ENCODE measurements at places on chromosomes 7 and 10.

DNA sequence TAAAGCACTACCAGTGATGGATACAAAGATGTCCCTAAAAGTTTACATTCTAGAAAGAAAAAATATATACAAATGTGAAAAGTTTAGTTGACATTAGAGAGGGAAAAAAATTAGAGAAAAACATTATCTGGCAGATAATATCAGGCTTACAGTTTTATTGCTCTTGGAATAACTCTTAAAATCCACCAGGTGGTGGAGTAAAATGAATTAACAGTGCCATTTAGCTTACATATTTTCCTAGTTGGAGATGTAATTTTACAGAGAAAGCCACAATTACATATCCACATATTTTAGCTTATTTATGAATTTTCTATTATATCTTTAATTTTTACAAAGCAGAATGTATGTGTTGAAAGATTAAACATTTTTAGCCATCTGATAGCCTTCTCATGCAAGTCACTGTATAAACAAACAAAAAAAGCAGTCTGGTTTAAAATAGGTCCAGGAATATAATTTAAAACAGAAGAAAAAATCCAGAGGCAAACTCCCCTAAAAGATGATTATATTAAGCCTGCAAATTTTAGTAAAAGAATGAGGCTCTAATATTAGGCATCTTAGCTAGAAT is 6.5 kb downstream of the CABCOCO1 start:
- DNase-seq: no peak

- DNase-seq: no peak
Measured at GRCh38 chr10:8568401-8568800, 513.9 kb downstream of the GATA3 start.

DNA sequence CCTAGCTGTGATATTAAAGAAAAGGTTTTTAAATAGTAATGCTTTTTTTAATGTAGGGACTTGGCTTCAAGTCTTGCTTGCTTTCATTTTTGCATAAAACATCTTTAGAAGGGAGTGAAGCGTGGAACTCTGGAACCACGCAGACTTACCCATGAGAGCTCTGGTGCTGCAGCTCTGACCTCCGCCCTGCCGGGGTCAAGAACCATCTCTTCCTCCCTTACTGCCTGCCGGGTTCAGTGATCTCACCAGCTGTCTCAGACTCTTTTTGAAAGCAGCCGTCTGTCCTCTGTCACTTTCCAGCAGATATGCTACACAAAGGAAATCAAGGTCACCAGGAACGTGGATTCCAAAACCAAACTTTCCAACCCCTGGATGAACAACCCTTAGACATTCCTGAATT is 353.8 kb downstream of the GPR37 start:
- DNase-seq: no peak

DNA sequence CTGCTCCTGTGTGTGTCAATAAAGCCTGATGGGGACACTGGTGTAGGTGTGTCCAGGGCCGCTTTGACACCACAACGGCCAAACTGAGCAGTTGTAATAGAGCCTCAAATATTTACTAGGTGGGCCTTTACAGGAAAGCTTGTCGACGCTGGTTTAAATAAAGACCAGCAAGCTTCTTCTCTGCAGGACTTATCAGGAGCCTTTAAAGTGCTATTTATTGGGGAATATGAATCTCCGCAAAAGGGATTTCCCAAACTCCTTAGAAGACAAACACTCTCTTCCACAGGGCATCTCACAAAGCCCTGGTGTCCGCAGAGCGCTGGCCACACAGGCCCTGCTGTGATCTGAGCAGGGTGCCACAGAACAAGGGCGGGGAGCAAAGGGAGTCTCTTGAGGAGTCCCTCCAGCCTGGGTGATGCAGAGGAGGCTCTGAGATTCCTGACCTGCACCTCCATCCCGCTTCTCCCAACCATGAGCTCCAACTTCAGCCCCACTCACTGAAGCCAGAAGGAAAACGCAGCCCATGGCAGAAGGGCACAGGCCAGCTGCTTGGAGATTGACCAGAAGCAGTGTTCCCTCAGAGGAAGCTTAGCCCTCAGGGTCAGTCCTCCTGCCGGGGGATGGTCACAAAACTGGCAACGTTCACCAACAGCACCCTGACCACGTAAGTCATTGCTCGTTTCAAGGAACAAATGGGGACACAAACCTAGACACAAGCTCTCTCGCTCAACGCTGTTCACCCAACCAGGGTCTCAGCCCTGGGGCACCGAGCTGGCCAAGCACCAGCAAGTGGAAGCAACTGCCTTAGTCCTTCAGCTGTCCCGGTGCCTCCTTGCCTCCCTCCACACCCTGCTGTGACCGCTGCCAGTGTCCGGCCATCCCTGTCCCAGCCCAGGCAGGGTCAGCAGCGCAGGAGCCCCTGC is 129.5 kb downstream of the OAT start:
- DNase-seq: no peak

DNA sequence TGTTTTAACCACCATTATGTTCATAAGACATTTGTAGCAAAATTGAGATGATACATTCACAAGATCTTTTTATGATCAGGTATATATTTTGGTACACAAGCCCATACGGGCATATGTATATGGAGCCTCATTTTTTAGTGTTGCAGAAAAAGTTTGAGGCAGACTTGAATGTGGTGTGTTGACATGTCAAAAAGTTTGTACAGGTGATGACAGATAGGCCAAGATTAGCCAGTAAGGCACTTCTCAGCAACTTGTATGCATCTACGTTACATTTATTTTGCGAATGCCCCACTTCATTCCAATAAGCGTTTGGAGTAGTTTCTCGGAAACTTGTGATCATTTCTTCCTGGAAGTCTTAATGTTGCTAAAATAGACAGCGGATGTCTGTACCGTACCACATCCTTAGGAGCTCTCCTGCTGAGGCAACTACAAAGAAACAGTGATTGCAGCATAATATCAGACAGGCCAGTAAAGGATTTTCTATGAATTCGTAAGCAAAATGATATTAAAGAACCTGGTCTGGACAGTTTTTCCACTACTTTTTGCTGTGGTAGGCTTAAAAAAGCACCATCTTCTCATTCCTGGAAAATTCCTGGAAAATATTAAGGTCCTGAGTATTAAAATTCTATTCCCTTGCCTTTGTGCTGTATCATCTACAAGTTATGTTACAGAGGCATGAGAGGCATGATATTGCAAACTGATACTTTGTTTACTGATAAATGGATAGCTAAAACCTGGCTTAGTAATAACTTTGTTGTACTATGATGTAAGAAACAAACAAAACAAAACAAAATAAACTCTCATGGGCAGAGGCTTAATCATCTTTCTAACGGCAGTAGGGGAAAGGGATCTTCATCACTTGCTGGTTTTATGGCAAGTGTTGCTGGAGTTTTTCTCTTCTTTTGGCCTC is 153.6 kb downstream of the HDAC9 start:
- no peak for DNase-seq

DNA sequence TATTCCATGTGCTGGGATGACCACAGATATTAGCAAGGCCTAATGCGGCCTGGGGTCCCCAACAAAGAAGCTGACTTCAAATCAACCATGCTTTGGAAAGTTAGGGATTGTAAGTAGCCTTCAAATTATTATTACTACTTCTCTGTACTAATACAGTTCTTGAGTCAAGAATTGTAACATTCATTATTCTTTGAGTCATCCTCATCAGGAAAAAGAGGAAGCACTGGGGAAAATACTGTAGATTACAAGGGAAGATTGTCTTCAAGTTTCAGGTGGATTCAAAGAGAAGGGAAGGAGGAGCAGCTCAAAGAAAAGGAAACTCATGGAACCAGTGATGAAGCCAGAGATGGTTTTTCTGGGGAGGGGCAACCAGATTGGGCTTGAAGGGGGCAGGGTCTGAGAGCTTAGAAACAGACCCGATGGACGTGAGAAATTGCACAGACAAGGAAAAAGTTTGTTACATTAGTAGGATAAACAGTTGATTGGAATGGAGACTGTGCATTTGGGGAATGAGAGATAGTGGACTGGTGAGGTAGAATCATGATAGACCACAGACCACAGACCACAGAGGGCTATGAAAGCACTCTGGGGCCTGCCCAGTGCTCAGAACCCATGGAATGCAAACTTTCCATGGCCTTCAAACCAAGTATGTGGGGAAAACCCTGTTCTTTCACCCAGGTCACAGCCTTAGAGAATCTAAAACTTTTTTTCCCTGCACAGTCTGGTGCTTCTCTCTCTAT is 209.9 kb downstream of the ZNF365 start:
- DNase-seq: no peak

GRCh38 chr10:33067481-33067880 is 109.5 kb upstream of the ITGB1 start:
- DNase-seq: no peak

DNA sequence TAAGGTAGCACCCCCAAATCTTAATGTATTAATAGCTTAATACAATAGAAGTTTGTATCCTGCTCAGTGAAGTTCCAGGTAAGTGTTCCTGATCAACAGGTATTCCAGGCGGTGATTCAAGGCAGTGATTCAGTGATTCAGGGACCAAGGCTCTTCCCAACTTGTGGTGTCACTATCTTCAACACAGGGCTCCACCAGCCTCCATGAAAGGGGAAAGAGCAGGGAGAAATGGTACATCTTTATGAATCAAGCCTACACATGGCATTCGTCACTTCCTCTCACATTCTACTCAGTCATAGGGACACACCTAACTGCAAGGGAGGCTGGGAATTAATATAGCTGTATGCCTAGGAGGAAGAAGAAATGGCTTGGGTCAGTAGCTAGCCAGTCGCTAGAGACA is 5.1 kb downstream of the GOLGA7B start:
- DNase-seq: no peak

- DNase-seq: no peak
Measured at GRCh38 chr10:96712662-96713271, 7.5 kb downstream of the PIK3AP1 start.

DNA sequence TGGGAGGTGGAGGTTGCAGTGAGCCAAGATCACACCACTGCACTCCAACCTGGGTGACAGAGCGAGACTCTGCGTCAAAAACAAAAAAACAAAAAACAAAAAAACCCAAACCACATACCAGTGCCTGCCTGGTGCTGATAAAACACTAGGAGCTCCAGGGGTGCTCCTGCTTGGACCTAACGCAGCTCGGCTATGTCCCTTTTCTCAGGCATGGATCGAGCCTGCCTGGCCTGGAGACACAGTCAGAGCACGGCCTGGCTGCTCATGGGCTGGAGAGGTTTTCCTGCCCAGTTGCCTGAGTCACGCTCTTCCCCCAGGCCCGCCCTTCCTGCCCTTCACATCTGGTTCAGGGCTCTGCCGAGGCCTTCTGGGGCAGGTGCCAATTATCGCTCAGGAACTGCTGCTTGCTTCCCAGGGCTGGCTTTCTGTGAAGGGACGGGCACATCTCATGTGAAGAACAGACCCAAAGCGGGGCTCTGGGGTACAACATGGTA is 12.6 kb upstream of the NPFFR1 start:
- no peak for DNase-seq

- DNase-seq: no peak
Measured at GRCh38 chr7:38478404-38478803, 152.8 kb downstream of the AMPH start.

DNA sequence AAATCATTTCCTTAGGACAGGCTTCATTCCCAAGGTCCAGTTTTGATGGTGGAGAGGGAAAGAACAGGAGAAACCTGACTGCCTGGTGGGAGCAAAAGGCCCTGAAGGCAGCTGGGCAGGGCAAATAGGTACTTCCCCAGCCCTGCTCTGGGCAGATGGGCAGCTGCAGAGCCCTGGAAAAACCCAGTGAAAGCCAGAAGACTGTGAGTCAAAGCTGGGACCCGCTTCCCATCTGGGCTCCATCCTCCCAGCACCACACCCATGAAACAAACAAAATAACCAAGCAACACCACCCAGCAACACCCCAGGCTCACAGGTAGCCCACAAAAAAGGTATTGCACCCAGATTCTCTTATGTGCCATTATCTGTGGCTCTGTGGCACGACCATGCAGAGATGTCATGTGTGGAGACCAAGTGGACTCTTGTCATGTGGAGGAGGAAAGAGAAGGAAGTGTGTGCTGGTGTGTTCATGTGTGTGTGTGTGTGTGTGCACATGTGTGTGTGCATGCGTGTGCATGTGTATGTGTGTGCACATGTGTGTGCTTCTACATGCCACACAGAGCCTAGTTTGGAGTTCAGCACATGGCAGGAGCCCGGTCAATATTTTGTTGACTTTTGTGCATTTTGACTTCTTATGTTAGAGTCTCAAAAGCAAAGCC is 9.8 kb downstream of the CLRN3 start:
- DNase-seq: no peak

GRCh38 chr10:86194684-86195083 is 171.9 kb downstream of the GRID1 start:
- DNase-seq: no peak

GRCh38 chr7:112092709-112093395 is 113.3 kb downstream of the DOCK4 start:
- DNase-seq: no peak

- DNase-seq: no peak
Measured at GRCh38 chr10:43118631-43119415, 19.4 kb upstream of the CSGALNACT2 start.

GRCh38 chr10:103013416-103013815 is 95.3 kb downstream of the CNNM2 start:
- no peak for DNase-seq

DNA sequence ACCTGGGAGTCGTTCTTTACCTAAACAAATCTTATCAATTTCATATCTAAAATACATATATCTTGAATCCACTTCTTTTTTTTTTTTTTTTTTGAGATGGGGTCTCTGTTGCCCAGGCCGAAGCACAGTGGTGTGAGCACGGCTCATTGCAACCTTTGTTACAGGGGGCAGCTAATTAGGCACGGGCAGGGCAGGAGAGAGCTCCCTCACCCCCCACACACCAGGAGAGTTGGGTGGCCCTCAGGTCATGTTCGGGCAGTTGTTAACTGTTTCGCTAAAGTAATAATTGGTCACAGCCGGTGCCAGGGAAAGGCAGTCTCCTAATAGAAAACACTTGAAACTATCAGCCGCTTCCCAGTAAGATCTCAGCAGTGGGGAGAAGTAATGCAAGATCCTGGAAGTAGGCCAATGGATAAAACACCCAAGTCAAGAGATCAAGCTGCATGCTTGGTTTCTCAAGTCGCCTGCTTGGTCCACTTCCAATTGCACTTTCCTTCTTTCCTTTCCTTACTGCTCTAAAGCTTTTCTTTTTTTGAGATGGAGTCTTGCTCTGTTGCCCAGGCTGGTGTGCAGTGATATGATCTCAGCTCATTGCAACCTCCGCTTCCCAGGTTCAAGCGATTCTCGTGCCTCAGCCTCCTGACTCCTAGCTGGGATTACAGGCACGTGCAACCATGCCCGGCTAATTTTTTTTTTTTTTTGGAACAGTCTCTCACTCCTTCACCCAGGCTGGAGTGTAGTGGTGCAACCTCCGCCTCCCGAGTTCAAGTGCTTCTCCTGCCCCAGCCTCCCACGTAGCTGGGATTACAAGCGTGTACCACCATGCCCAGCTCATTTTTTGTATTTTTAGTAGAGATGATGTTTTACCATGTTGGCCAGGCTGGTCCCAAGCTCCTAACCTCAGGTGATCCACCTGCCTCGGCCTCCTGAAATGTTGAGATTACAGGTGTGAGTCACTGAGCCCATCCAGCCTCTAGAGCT is 21.3 kb upstream of the EFCAB10 start:
- peak; percentile 32 for DNase-seq

- DNase-seq: no peak
Measured at GRCh38 chr10:45461034-45461433, 87.0 kb downstream of the ALOX5 start.

Data from NCI-H1105 treated with DMSO at 0.1 percent for 48 hours (cell line).